ENCODE measurements at places on chromosomes 2 and 18. TPM values are rescaled to one million over a fixed set of nuclear protein-coding genes. Genes with fewer than 3 reads are reported as not detected.

The PER2 gene
- 1.4 TPM for polyA plus RNA-seq

The TRIM43 gene
- not detected for polyA plus RNA-seq

The PLCL1 gene
- polyA plus RNA-seq, result 7.8 TPM

The NMUR1 gene
- polyA plus RNA-seq, result not detected

The POTEE gene
- 10.1 TPM for polyA plus RNA-seq

The ASB18 gene
- 0.70 TPM for polyA plus RNA-seq

The TFCP2L1 gene
- 0.31 TPM for polyA plus RNA-seq

The UGT1A8 gene
- not detected for polyA plus RNA-seq

The UGGT1 gene
- 8.8 TPM for polyA plus RNA-seq

GRCh38 chr2:12097859-12098258 is 351.4 kb downstream of the LPIN1 start:
- DNase-seq, result no peak
- H3K36me3 ChIP-seq, result no peaks in the 10 kb centered on the region
- no peaks in the 10 kb centered on the region for H3K4me1 ChIP-seq
- H3K27ac ChIP-seq, result no peak overlapping the region
- H3K27me3 ChIP-seq, result no peaks in the 10 kb centered on the region

- no peak overlapping the region for H3K27ac ChIP-seq
- no peak for DNase-seq
- no peaks in the 10 kb centered on the region for H3K36me3 ChIP-seq
- no peaks in the 10 kb centered on the region for H3K27me3 ChIP-seq
- peaks cover 8% of the 10 kb centered on the region for H3K4me1 ChIP-seq
These were observed 115.7 kb downstream of the MTCL1 start for GRCh38 chr18:8821083-8821465.

DNA sequence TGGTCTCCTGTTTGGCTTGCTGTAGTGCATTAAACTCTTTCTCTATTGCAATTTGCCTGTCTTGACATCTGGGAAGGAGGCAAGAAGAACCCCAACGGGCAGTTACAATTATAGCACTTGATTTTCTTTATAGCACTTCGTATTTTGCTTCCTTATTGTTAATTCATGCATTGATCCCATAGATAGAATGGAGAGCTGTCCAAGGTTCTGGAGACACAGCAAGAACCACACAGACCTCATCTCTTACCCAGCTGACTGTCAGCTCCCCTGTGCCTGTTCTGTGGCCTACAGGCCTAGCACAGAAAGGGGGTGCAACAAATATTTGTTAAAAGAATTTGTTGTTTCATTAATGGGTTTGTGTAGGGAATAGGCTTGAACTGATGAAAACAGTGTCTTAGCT is 194.3 kb downstream of the GALNT1 start:
- no peaks in the 10 kb centered on the region for H3K36me3 ChIP-seq
- peak; percentile 26 for DNase-seq
- H3K4me1 ChIP-seq, result no peaks in the 10 kb centered on the region

GRCh38 chr2:44623622-44624351 is 262.0 kb downstream of the CAMKMT start:
- no peaks in the 10 kb centered on the region for H3K36me3 ChIP-seq
- no peaks in the 10 kb centered on the region for H3K4me1 ChIP-seq
- no peak overlapping the region for H3K4me3 ChIP-seq
- H3K27me3 ChIP-seq, result no peaks in the 10 kb centered on the region
- no peak overlapping the region for H3K27ac ChIP-seq

DNA sequence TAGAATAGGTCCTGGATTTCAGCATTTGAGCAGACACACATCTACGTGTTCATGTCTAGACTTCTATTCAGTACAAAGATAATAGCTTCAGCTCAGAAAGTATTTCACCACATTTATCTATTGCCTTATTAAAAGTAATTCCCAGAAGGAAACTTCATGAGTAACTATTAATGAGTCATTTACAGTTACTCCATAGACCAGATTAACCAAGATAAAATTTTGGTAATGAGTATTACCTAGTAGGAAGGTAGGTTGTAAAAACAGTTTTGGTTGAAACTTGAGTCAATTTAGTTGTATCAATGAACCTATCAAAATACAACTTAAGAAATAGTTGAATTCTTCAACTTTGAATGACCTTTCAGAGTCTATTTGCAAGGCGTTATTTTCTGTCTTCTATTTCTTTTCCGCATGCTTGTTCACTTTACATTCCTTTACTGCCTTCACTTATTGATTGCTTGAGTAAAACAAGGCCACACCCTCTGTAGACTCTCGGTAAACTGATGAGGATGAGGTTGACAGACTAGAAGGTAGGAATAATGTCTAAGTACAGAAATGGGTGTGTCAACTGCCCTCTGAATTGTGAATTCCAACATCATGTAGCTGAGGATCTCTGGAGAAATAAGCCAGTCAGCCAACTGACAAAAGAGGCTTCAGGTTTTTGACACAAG is 1165.6 kb upstream of the ZEB2 start:
- H3K4me3 ChIP-seq, result no peak overlapping the region
- no peaks in the 10 kb centered on the region for H3K27me3 ChIP-seq
- H3K4me1 ChIP-seq, result no peaks in the 10 kb centered on the region
- no peak overlapping the region for H3K27ac ChIP-seq

DNA sequence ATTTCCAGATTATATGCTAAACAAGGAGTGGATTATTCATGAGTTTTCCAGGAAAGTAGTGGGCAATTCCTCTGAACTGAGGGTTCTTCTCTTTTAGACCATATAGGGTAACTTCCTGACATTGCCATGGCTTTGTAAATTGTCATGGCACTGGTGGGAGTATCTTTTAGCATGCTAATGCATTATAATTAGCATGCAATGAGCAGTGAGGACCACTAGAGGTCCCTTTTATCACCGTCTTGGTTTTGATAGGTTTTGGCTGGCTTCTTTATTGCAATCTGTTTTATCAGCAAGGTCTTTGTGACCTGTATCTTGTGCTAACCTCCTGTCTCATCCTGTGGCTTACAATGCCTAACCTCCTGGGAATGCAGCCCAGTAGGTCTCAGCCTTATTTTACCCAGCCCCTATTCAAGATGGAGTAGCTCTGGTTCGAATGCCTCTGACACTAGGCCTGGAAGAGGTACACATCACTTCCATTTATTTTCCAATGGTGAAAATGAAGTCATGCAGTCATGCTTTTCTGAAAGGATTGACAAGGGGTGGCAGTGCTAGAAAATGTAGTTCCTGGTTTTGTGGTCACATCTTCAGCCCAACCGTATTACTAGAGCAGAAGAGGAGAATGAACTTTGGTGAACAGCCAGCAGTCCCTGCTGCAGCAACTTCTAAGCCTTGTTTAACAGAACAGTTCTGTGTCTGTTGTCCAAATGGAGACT is 26.6 kb upstream of the ITGA4 start:
- H3K27ac ChIP-seq, result no peak overlapping the region
- no peak for DNase-seq
- H3K4me3 ChIP-seq, result no peak overlapping the region

- no peaks in the 10 kb centered on the region for H3K36me3 ChIP-seq
- DNase-seq, result no peak
- H3K4me3 ChIP-seq, result no peak overlapping the region
- H3K27me3 ChIP-seq, result no peaks in the 10 kb centered on the region
- H3K27ac ChIP-seq, result no peak overlapping the region
These were observed 63.9 kb downstream of the GATA6 start for GRCh38 chr18:22233266-22233665.

- H3K27me3 ChIP-seq, result no peaks in the 10 kb centered on the region
- H3K4me3 ChIP-seq, result no peak overlapping the region
- DNase-seq, result peak; percentile 2
- H3K36me3 ChIP-seq, result no peaks in the 10 kb centered on the region
These were observed 330.9 kb downstream of the DCC start for GRCh38 chr18:52670896-52671295.

- H3K4me1 ChIP-seq, result no peaks in the 10 kb centered on the region
- no peaks in the 10 kb centered on the region for H3K27me3 ChIP-seq
These were observed 40.4 kb downstream of the CYRIA start for GRCh38 chr2:16625201-16625729.

GRCh38 chr2:173126819-173127218 is 51.2 kb downstream of the MAP3K20 start:
- H3K4me3 ChIP-seq, result no peak overlapping the region
- no peaks in the 10 kb centered on the region for H3K36me3 ChIP-seq
- DNase-seq, result peak; percentile 54
- H3K27me3 ChIP-seq, result no peaks in the 10 kb centered on the region
- H3K27ac ChIP-seq, result no peak overlapping the region

- peaks cover 12% of the 10 kb centered on the region for H3K4me1 ChIP-seq
- no peaks in the 10 kb centered on the region for H3K27me3 ChIP-seq
- no peaks in the 10 kb centered on the region for H3K36me3 ChIP-seq
- no peak overlapping the region for H3K27ac ChIP-seq
- H3K4me3 ChIP-seq, result no peak overlapping the region
- no peak for DNase-seq
These were observed 78.8 kb upstream of the PELI1 start for GRCh38 chr2:64223055-64223454.

GRCh38 chr18:57753063-57753462 is 50.1 kb downstream of the ATP8B1 start:
- no peaks in the 10 kb centered on the region for H3K4me1 ChIP-seq
- H3K4me3 ChIP-seq, result no peak overlapping the region
- no peak overlapping the region for H3K27ac ChIP-seq
- no peaks in the 10 kb centered on the region for H3K27me3 ChIP-seq
- no peaks in the 10 kb centered on the region for H3K36me3 ChIP-seq

DNA sequence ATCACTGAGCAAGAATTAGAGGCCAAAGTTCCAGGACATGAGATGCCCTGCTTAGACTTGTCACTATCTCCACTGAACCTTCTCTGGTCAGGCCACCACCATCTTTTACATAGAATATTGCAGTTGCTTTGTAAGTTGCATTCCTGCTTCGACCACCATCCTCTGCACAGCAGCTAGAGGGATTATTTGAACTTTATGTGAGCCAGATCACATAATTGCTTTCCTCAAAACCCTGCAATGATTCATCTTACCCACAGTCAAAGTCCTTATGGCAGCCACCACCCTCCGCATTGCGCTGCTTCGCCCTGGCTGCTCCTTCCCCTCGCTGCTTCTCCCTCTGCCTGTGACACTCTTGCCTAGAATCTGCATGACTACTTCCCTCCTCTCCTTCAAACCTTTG is 111.3 kb downstream of the EML6 start:
- no peaks in the 10 kb centered on the region for H3K27me3 ChIP-seq
- DNase-seq, result no peak
- H3K4me1 ChIP-seq, result no peaks in the 10 kb centered on the region
- H3K36me3 ChIP-seq, result no peaks in the 10 kb centered on the region
- no peak overlapping the region for H3K4me3 ChIP-seq
- no peak overlapping the region for H3K27ac ChIP-seq

DNA sequence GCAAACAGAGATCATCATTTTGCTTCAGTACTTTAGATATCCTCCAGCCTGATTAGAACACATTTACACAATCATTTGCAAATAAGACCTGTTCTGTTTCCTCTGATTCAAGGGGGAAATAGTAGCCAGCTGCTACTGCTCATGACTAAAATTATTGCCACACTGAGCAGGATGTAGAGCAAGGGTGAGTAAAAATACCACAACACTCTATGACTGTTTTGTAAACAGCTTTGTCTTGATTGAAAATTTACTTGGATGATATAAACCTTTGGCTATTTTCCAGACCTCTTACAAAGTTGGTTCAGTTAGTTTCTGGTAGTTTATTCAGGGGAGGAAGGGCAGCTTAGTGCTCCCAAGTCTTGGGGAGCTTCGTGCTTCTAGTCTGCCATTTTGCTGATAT is 286.4 kb upstream of the CNTNAP5 start:
- H3K27me3 ChIP-seq, result no peaks in the 10 kb centered on the region
- no peaks in the 10 kb centered on the region for H3K4me1 ChIP-seq
- peak; percentile 84 for DNase-seq
- H3K36me3 ChIP-seq, result no peaks in the 10 kb centered on the region
- no peak overlapping the region for H3K27ac ChIP-seq

GRCh38 chr2:143706354-143706753 is 577.1 kb downstream of the ARHGAP15 start:
- no peaks in the 10 kb centered on the region for H3K27me3 ChIP-seq
- no peak for DNase-seq
- no peak overlapping the region for H3K4me3 ChIP-seq
- H3K36me3 ChIP-seq, result no peaks in the 10 kb centered on the region

DNA sequence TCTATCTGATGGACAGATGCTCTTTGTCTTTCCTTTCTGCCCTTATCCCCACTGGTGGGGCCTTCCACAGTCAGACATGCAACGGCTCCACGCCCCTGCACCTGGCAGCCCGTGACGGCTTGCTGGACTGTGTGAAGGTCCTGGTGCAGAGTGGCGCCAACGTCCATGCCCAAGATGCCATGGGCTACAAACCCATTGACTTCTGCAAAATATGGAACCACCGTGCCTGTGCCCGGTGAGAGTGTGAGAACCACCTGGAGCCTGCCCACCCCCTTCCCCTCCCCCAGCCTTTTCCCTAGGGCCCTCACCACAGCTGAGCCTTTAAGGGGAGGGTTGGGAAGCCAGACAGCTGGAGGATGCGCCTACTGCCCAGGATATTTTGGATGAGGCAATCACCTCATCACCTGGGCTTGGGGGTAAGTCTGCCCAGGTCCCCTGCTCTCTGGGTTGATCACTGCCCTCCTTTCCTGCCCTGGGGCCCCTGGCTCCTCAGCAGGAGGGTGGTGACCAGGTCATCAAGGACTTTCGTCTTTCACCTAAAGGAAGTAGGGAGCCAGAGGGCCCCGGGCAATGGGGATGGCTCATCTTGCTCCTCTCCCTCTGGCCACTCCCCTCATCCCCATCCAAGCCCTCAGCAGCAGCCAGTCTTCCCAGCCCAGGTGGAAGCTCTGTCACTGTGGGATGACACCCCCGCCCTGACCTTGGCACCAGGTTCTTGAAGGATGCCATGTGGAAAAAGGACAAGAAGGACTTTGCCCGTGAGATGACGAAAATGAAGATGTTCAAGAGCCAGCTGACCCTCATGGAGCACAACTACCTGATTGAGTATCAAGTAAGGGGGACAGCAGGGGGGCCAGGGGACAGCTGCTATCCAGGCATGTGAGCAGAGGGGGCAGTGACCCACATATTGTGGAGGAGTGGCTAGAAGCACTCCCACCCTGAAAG is 3.7 kb downstream of the ANKRD53 start:
- peaks cover 10% of the 10 kb centered on the region for H3K27me3 ChIP-seq
- no peaks in the 10 kb centered on the region for H3K36me3 ChIP-seq
- peaks cover 9% of the 10 kb centered on the region for H3K4me1 ChIP-seq
- H3K4me3 ChIP-seq, result no peak overlapping the region
- H3K27ac ChIP-seq, result no peak overlapping the region
- DNase-seq, result no peak

GRCh38 chr2:237222601-237223041 is 136.9 kb downstream of the COPS8 start:
- H3K36me3 ChIP-seq, result no peaks in the 10 kb centered on the region
- no peak overlapping the region for H3K27ac ChIP-seq
- no peak overlapping the region for H3K4me3 ChIP-seq
- H3K27me3 ChIP-seq, result no peaks in the 10 kb centered on the region
- DNase-seq, result peak; percentile 40

- H3K27me3 ChIP-seq, result peaks cover 21% of the 10 kb centered on the region
- no peaks in the 10 kb centered on the region for H3K36me3 ChIP-seq
- peak; percentile 70 for DNase-seq
- H3K27ac ChIP-seq, result no peak overlapping the region
- H3K4me1 ChIP-seq, result no peaks in the 10 kb centered on the region
These were observed 6.8 kb downstream of the SCTR start for GRCh38 chr2:119517433-119517832.

- H3K4me1 ChIP-seq, result peaks cover 9% of the 10 kb centered on the region
- no peak for DNase-seq
- no peak overlapping the region for H3K4me3 ChIP-seq
- H3K27ac ChIP-seq, result no peak overlapping the region
- no peaks in the 10 kb centered on the region for H3K27me3 ChIP-seq
These were observed 64.0 kb downstream of the LPIN1 start for GRCh38 chr2:11810237-11810977.

All from cardiac muscle cell (in vitro differentiated cells and primary cell).